HFFc6 (cell line): ENCODE measurements at places on chromosomes 2 and 18.

- peaks cover 8% of the 10 kb centered on the region; the same call in 1 of the 2 replicates for H3K36me3 ChIP-seq
- H3K4me3 ChIP-seq: no peak overlapping the region
- no peak for DNase-seq
- no peaks in the 10 kb centered on the region; the same call in 1 of the 2 replicates for H3K27me3 ChIP-seq
- no peak overlapping the region for H3K27ac ChIP-seq
Observed at GRCh38 chr2:105840933-105841332, 96.2 kb downstream of the NCK2 start.

GRCh38 chr2:189129971-189130370, 49.6 kb downstream of the COL5A2 start:
- H3K36me3 ChIP-seq: peaks cover 49% of the 10 kb centered on the region
- peaks cover 92% of the 10 kb centered on the region for H3K4me1 ChIP-seq

GRCh38 chr18:1002653-1003178, 98.0 kb downstream of the ADCYAP1 start:
- peaks cover 9% of the 10 kb centered on the region; the same call in 1 of the 2 replicates for H3K4me1 ChIP-seq
- no peaks in the 10 kb centered on the region; the same call in 1 of the 2 replicates for H3K27me3 ChIP-seq
- H3K36me3 ChIP-seq: 0 out of 2 replicates have a peak, but pooled peaks cover 4% of the 10 kb centered on the region

DNA sequence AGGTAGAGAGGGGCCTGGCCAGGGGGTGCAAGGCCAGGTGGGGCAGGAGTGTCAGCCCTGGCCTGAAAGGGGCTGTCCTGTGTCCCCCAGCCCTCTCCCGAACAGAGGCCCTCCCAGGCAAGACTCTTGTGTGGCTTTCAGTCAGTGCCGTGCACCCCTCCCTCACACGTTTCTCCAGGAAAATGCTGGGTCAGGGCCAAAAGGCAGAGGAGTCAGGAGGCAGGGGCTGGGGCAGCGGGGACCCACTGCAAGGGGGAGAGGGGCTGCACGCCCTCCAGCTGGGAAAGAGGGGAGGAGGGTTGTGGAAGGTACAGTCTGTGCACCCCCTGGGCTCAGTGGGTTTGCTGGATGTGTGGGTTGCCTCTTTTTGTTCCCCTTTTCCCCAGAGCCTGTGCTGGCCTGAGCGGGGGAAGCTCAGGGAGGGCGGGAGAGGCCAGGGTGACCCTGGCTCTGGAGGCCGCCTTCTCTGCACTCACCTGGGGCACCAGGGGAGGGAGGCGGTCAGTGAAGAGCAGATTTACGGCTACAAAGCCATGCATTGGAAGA, 4.1 kb downstream of the KCNF1 start:
- H3K27me3 ChIP-seq: peaks cover 26% of the 10 kb centered on the region
- no peaks in the 10 kb centered on the region for H3K36me3 ChIP-seq

- 0 out of 2 replicates have a peak overlapping the region, but pooled peaks have one; percentile 0 for H3K4me3 ChIP-seq
- no peaks in the 10 kb centered on the region for H3K27me3 ChIP-seq
- peak; percentile 25 for DNase-seq
- H3K36me3 ChIP-seq: no peaks in the 10 kb centered on the region
Observed at GRCh38 chr2:178074123-178075005, 1.8 kb upstream of the PDE11A start.

GRCh38 chr2:109175350-109175678, 46.3 kb downstream of the SH3RF3 start:
- DNase-seq: no peak
- no peak overlapping the region for H3K27ac ChIP-seq
- peaks cover 17% of the 10 kb centered on the region for H3K27me3 ChIP-seq
- peaks cover 11% of the 10 kb centered on the region for H3K36me3 ChIP-seq
- H3K4me3 ChIP-seq: no peak overlapping the region

DNA sequence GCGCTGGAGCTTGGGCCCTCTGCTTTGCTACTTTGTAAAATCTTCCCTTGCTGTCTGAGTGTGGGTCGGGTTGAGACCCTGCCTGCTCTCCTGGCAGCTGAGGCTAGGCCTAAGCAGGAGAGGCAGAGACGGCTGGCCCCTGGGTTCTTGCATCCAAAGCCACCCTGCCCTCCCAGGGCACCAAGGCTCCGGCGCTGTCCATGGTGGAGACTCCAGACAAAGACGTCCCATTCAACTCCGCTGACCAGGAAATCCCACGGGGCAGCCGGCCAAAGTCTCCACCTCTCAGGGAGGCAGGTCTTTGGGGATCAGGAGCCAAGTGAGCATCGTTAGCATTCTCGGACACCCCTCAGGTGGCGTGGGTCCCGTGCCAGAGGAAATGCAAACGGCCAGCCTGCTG, 2.6 kb upstream of the PRLH start:
- H3K27me3 ChIP-seq: peaks cover 15% of the 10 kb centered on the region
- DNase-seq: no peak
- H3K4me3 ChIP-seq: no peak overlapping the region
- H3K4me1 ChIP-seq: peaks cover 10% of the 10 kb centered on the region
